ENCODE measurements at places on chromosomes 11 and 22.

DNA sequence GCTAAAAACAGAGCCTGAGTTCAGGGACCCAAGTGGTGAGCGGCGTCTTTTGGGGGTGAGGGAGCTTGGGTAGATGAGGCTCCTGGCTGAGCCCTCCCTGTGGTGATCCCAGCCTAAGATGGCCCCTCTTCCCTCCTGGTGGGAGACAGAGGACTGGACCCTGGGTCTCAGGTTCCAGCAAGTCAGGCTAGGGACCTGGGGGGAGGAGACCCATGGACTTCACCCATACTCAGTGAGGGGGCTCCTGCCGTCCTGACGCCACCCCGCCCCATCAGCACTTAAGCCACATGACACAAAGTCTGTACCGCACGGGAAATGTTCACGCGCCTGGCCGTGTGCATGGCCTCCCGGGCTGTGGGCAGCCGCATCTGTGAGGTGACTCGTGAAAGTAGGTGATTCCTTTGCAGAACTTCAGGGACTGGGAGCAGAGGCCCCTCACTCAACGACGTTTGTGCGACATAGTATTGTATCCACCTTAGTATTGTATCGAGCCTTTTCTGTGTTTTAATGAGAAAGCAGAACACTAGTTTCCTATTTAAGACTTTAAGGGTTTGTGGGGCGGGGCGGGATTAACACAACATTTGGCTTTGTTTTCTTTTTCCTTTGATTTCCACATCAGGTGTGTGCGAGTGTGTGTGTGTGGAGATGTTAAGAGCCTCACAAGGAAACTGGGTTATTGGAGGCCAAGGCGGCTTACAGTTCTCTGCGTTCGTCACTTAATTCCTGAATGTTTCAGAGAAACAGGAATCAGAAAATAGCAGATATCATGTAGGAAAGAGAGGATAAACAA lies 18.4 kb upstream of the TMEM191C start:
- DNase-seq: no peak

DNA sequence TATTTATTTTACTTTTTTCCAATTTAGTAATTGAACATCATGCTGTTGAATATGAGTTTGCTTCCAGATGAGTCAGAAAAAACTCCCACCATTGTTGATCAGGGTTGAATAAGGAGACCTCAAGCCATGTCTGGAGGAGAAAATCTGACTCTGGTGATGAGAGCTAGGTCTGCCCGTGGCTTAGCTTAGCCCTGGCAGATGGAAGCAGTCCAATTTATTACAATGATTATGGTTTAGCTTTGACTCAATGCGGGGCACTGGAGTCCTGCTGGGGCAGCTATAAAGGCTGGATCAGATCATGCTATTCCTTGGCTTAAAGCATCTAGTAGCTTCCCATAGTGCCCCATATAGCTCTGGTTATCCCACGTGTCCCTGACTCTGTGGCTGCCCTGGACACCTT lies 506.5 kb downstream of the MN1 start:
- no peak for DNase-seq

- DNase-seq: no peak
These were observed 1.7 kb downstream of the SHISA8 start for GRCh38 chr22:41913040-41913719.

DNA sequence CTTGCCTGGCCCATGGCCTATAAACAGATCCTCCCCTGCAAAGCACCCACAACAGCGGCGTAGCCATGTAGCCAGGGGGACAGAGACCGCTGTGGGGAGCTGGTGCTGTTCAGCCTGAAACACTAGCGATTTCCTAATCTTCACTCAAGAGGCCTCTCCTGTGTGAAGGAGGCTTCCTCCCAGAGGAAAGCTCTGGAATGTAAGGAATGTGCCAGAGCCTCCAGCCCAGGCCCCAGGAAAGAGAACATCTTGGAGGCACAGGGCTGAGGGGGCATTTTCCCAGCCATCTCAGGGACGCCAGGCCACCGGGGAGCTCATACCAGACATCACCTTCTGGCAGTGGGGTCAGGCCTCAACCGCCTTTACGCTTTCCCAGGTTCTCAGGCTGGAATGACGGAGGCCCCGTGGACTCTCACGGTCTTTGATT lies 24.0 kb downstream of the MIAT start:
- DNase-seq: no peak

DNA sequence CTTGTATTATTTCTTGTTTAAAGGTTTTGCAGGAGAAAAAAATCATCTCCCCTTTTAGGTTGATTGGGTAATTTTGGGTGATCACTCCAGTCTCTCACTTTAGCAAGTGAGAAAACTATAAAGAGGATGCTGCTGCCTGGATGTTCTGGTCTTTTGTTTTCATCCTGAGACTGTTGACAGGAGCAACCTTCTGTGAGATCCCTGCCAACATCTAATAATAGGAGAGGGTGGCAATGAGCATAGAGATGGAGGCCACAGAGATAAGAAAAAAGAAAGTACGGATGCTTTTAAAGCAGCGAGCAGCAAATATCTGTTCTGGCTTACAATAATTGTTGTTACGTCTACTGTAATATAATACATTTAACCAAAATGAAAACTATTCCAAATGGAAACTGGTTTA lies 293.6 kb upstream of the MTNR1B start:
- DNase-seq: peak; percentile 79

DNA sequence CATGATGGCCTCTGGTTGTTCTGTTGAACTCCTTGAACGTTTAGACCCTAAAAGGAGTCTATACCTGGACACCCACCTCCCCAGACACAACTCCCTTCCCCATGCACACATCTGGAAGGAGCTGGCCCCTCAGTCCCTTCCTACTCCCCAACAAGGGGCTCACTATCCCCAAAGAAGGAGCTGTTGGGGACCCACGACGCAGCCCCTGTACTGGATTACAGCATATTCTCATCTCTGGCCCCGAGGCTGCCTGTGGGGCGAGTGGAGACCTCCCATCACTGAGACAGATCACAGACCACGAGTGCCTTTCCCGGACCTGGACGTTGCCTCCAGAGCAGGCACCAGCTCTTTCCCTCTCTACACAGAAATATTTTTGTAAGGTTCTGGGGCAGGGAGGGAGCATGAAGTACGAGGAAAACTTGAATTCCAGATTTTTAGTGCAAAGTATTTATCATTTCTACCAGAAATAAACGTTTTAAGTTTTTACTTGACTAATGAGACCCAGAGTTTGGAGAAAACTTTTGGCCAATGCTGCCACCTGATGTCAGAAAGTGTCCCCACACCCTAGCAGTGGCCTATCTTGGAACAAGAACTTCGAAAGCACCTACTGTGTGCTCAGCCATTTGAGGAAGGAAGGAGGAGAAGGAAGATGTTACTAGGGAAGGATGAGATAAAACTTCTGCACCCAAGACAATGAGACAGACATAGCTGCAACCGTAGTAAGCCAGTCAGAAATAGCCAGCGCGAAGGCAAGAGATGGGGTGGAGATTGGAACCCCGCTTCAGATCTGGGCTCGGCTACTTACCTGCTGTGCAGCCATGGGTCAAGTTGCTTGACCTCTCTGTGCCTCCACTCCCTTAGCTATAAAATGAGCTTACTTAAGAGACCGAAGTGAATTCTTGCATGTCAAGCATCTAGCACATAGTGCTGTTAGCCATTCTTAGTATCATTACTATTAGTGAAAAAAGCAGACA lies 10.2 kb upstream of the POU2F3 start:
- DNase-seq: peak; percentile 21

GRCh38 chr11:65617136-65617850 lies 1.7 kb downstream of the PCNX3 start:
- DNase-seq: no peak

- DNase-seq: peak; percentile 86
These were observed 6.4 kb downstream of the LTBP3 start for GRCh38 chr11:65551572-65552387.

DNA sequence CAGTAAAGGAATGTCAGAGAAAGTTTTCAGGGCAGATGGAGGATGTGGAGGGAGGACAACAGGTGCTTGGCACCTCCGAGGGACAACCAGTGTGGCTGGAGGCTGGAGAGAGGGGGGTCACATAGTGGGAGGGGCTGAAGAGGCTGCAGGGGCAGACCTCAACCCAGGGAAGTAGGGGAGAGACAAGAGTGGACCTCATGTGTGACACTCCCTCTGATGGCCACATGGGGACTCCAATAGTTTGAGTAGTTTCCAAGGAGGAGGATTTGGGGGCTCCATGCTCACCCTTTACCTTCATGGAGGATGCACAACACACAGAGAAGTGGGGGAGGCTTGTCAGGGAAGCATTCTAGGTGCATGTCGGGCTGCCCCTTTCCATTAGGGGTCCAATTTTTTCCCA lies 35.1 kb upstream of the ASPHD2 start:
- DNase-seq: no peak

- peak; percentile 43 for DNase-seq
These were observed 16.0 kb upstream of the BMAL1 start for GRCh38 chr11:13261591-13262061.

DNA sequence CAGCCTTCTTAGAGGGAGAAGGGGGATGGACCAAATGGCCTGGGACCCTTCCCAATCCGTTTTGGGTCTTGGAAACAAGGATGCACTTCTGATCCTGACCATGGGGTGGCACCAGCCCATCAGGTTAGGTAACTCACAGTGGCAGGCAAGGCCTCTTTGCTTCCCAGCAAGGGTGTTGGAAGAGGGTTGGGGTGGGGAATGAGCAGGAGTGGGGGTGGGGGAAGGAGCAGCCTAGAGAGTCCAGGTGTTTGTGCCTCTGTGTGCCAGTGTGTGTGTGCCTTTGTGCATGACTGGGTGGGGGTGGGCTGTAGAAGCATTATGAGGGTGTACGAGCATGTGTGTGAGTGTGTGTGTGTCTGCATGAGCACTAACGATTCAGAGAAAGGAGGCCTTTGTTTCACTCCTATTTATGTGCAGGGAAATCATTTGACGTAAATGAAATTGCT lies 213.1 kb downstream of the INSC start:
- DNase-seq: peak; percentile 92

GRCh38 chr11:12121517-12121916 lies 11.1 kb downstream of the MICAL2 start:
- peak; percentile 98 for DNase-seq

GRCh38 chr11:8288166-8288772 lies 24.6 kb upstream of the LMO1 start:
- no peak for DNase-seq

- no peak for DNase-seq
These were observed 57.9 kb downstream of the UVRAG start for GRCh38 chr11:75872887-75873416.

GRCh38 chr22:45834795-45835194 lies 142.2 kb downstream of the WNT7B start:
- DNase-seq: no peak

DNA sequence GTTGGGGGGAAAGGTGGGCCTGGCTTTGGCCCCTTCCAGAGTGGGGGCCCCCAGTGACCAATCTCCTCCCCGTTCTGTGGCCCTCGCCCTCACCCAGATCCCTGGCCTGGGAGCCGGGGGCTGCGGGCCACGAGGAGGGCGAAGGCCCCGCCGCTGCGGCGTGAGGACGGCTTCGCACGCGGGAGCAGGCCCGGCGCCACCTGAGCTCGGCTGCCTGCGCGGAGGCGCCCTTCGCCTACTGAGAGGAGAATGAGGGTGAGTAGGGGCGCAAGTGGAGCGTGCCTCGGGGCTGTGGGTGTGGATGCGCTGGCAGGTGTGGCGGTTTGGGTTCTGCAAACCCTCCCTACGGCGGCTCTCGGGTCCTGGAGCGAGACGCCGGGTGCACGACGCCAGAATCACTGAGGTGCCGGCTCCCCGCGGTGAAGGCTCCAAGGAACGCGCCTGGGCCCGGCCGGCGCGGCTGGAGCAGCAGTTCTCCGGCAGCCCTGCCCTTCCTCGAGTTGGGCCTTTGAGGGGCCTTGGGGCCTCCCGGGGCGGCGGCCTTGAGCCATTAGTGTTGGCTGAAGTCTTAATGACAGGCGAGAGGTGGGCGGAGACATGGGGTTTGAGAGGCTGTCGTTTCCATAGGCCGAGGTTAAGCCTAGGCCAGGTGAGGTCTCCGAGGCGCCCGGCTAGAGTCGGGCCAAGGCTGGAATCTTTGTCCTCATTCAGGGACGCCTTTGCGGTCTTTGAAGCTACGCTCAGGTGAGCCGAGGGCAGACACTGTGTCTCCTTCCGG lies 65.3 kb downstream of the CTTN start:
- no peak for DNase-seq

DNA sequence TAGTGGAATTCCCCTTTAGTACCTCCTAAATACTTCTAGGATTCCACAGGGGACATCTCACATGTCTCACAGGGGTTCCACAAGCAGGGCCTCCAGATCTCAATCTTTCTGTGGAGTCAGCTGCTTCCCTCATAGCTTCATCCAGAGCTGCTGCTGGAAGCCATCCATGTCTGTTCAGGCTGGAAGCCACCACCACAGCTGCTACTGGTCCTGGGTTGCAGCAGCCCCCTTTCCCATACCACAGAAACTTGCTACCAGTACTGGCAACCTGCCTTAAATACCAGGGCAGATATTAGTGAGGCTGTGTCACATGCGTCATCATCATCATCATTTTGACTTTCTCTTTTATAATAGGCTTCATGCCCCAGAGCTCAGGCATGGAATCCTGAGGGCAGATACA lies 242.7 kb upstream of the NCAM1 start:
- no peak for DNase-seq

- DNase-seq: no peak
These were observed 1285.4 kb upstream of the TENM4 start for GRCh38 chr11:80726236-80726635.

- no peak for DNase-seq
These were observed 440 bp upstream of the TIMP3 start for GRCh38 chr22:32800994-32801536.

GRCh38 chr22:21028277-21029251 lies 3.8 kb downstream of the SLC7A4 start:
- no peak for DNase-seq

DNA sequence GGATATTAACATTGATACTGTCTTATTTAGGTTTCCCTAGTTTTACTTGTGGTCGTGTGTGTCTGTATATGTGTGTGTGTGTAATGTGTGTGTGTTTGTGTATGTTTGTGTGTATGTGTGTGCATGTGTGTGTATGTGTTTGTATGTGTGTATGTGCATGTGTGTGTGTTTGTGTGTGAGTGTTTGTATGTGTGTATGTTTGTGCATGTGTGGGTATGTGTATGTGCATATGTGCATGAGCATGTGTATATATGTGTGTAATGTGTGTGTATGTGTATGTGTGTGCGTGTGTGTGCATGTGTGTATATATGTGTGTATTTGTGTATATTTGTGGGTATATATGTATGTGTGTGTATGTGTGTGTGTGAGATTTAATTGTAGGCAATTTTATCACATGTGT lies 17.3 kb upstream of the DNAL4 start:
- no peak for DNase-seq

GRCh38 chr11:64553554-64554201 lies 37.3 kb upstream of the SLC22A12 start:
- DNase-seq: peak; percentile 58

- no peak for DNase-seq
These were observed 37.4 kb downstream of the SMIM38 start for GRCh38 chr11:69193151-69193550.

DNA sequence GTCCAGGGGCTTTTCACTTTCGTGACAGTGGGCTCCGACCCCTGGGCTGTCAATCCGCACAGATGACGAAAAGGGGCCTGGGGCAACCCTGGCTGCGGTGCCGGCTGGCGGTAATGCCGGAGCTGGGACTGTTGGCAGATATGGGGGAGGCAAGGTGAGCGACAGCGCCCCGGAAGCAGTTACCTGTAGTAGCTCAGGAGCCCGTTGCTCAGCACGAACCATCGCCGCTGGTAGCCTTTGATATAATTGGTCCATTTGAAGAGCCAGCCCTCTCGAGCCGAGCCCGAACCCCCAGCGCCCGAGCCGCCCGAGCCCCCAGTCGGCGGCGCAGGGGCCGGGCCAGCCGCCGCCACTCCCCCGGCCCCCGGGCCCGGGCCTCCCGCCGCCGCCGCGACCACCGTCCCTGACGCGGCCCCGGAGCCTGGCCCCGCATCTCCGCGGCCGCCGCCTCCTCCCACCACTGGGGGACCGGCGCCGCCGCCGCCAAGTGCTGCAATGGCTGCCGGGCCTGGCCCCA lies 396 bp downstream of the OSBP start:
- peak; percentile 82 for DNase-seq

All from NCI-H69 (cell line).